ENCODE measurements at places on chromosomes 2 and 18.

DNA sequence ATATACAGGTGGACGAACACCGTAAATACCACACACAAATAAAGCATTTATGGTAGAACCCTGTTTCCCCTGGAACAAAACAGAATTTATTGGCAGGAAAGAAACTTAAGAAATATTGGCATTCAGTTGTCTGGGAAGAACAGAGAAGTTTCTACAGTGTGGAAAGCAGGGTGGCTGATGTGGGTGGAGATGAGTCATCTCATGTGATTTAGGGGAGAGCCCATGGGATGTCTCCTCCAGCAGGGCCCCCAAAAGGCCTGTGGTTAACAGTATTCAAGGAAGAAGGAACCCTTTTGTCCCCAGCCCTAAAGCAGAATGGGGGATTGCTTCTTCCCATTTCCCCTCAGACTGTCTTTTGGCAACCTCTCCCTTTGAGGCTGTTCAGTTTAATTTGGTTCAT, 24.2 kb downstream of the SIX3 start:
- no peak for DNase-seq

GRCh38 chr2:35501076-35501475, 854.5 kb upstream of the CRIM1 start:
- no peak for DNase-seq

- DNase-seq: no peak
These were observed 11.8 kb downstream of the CHPF start for GRCh38 chr2:219531639-219532377.

GRCh38 chr2:43178602-43179542, 47.5 kb downstream of the ZFP36L2 start:
- DNase-seq: no peak

GRCh38 chr2:129752176-129752575, 227.3 kb upstream of the RAB6C start:
- DNase-seq: no peak

DNA sequence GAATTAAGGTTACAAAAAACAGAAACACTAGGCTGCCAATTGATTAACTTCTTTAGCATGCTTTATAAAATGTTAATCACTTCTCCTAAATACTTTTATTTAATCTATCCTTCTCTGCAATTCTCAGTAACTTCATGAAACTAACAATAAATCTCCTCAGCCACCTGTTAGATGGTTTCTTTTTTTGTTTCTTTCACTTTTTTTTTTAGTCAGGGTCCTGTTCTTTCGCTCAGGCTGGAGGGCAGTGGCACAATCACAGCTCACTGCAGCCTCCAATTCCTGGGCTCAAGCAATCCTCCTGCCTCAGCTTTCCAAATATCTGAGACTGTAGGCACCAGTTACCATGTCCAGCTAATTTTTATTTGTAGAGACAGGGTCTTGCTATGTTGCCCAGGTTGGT, 213.4 kb upstream of the STK17B start:
- no peak for DNase-seq

DNA sequence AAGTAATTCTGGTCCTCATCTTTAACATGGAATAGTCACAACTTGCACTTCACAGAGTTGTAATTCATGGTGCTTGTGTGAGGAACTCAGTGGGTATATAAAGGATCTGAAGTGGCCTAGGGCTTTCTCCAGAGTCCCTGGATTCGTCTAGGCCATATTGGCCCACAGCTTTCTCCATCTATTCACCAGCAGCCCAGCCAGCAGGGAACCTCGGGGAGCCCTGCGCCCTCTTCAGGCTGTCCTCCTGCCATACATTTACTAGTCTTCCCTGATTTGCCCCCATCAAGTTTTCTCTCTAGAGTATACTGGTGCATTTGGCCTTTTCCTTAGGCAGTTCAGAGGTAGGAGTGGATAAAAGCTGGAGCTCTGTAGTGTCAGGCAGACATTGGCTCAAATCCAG, 278.3 kb downstream of the MYCN start:
- DNase-seq: no peak

- no peak for DNase-seq
These were observed 136.1 kb downstream of the MCFD2 start for GRCh38 chr2:46779447-46779941.

GRCh38 chr2:223894968-223895367, 50.2 kb downstream of the WDFY1 start:
- no peak for DNase-seq

GRCh38 chr18:35460736-35461161, 37.0 kb downstream of the INO80C start:
- DNase-seq: no peak

DNA sequence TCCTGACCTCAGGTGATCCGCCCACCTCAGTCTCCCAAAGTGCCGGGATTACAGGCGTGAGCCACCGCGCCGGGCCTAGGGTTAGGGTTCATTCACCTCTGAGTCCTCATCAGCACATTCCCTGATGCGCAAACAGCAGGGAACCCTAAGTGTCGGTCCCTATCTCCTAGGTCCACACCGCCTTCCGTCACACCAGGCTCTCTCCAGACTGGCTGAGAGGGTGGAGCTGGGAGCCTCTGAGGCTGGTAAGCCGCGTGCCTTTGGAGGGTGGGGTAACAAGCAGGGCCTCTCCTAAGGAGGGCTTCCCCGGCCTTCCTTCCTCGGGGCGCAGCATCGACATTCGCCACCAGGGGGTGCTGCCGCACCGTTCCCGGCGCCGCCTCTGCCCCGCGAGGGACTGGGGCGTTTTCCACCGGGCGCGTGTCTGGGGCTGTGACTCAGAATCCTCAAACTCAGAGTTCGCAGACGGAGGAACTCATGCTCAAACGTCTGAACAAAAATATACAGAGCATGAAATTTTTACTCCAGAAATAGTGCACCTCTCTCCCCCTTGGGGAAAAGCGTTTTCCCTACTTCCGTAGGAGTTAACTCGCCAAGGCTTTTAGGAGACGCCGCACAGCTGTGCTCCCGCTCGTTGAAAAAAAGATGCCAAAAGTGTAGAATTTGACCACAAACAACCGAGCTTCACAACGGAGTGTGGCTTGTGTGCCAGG, 63.9 kb upstream of the ASAP2 start:
- peak; percentile 65 for DNase-seq

GRCh38 chr2:145728511-145728910, 1208.6 kb upstream of the ZEB2 start:
- DNase-seq: no peak

DNA sequence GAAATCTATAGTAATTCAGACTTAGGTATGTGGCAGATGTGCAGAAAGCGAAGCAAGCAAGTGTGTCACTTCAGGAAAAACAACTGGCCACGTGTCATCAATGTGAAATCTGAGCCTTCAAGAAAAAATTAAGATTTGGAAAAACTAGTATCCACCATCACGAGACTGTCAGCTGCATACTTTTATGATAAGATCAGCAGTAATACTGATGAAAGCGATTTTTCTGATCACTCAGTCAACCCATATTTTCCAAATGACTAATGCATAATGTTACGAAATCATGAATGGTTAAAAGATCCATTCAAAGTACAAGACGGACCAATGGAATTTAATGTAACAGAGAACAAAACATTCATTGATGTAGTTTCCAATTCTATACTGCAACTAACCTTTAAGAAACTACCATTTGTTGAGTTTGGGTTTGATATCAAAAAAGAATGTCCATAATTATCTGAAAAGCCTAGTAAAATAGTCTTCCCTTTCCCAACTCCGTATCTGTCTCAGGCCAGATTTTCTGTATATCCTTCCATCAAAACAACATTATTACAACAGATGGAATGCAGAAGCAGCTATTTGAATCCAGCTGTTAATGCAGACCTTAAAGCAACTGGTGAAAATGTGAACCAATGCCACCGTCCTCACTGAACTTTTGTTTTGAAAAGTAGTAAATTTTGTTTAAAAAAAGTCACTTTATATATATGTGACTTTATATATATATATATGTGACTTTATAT, 17.0 kb upstream of the BCL2 start:
- DNase-seq: no peak

DNA sequence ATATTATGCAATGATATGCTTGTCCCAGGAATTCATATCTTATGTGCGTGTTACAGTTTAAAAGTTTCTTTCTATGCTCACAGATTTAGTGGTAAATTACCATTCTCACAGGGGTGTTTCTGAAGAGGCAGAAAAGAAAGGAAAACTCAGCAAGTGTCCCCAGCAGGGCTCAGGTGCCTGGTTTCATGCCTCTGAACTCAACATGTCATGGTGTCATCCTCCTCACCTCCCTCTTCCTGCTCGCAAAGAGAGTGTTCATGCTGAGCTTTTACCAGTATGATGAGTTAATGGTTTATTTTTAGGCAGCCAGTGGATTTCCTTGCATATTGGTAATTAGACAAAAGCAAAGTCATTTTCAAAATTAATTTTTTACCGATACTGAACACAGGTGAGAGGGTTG, 492.9 kb upstream of the ZEB2 start:
- no peak for DNase-seq

DNA sequence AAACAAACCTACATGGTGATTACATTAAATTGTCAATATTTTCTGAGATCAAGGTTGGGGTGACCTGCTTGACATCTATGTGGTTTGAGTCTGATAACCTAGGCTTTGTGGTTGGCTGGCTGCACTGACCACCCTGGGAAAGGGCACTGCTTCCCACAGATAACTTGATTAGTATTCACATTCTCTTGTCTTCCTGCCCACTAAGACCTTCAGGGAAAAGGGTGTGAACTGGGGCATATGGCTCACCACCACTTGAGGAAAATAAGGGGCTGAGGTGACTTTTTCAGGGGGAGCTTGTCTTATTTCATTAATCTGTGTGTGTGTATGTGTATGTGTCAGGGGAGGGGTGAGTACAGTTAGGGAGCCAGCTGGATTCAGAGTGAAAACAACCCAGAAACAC, 1.5 kb downstream of the SMYD1 start:
- DNase-seq: no peak

DNA sequence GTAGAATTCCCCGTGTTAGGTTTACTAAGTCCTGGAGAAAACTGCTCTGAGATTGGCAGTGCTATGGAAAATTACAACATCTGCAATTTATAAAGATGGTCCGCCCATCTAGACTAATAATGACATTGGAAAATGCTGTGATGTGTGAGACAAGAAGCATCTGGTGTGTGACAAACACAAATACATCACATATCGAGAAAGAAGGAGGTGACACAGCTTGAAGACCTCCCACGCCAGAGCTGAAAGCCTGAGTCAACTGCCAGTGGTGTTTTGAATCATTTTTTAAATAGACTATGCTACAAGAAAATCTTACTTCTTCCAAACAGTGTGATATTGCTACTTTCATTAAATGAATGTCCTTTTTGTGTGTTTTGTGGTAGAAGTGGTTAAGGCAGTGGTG, 8.6 kb upstream of the ANO7 start:
- DNase-seq: no peak

GRCh38 chr2:138814123-138814898, 34.1 kb upstream of the NXPH2 start:
- DNase-seq: no peak

DNA sequence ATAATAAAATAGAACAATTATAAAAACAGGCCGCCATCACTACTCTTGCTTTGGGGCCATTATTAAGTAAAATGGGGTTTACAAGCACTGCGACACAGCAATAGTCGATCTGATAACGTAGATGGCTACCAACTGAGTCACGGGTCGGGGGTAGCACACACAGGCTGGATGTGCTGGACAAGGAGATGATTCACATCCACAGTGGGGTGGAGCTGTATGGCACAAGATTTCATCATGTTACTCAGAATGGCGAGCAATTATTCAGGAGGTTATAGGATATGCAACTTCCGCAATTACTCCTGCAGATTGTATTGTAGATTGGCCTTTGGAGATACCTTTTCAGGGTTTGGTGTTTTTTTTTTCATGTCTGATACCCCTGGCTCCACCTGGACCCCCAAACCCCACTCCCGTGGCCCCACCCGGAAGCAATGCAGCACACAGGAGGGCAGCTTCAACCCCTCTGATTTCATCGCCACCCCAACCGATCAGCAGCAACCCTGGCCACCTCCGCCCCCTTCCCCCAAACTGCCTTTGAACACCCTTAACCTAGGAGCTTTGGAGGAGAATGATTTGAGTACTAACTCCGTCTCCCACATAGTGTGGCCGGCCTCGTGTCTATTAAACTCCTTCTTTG, 21.4 kb upstream of the MLPH start:
- no peak for DNase-seq

DNA sequence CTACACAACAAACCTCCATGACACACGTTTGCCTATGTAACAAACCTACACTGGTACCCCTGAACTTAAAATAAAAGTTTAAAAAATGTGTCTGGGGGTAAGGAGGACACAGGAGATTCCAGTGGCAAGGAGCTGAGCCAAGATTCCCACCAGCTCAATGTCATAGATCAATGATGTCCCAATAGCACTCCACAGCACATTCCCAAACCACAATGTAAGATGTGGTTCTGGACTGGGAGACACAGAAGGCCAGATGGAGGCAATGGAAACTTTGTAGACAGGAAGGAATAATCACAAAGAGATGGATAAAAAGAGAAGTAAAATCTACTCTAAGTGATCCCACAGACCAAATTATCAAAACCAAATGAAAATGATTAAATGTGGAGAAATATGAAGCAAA, 312.4 kb upstream of the SOX11 start:
- no peak for DNase-seq

DNA sequence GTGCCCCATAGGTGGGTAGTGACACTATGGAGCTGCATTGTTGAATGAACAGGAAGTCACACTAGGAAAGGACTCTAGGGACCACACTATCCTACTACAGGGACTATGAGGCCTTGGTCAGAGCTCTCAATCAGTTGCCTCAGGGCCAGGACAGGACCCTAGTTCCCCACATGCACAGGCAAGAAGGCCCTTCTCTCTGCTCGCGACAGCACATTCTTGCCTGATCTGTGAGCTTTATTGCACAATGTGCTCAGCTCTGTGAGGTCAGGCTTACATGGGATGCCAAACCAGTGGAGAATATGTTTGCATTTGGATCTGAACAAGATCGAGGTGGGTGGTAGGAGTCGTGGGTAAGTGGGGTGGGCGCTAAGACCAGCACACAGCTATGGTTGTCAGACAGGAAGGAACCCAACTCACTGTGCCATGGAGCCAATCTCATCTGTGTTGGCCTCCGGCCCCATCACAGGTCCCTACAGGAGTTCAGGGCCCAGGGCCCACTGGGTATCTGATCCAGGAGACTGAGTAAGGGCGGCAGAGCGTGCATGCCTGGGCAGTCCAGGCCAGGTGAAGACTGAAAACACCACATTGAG, 8.0 kb downstream of the PCARE start:
- no peak for DNase-seq

GRCh38 chr18:11665587-11665986, 23.5 kb upstream of the GNAL start:
- no peak for DNase-seq

DNA sequence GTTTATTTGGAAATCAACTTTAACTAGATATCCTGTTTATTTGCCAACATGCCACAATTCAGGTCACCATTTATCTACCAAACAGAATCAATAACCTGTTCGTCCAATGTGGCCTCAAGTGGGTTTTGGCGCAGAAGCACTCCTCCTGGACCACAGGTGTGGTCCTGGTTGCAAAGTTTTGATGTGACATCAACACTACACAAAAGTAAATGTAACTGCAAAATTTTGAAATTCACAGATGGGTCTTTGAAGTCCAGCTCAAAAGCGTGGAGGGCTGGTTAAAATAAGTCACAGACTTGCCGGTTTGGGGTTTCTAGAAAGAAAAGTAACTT, 474 bp upstream of the GCA start:
- DNase-seq: no peak
